HS-27A (cell line): ENCODE measurements at places on chromosomes 3 and 15.

GRCh38 chr15:98003996-98004395, 43.5 kb downstream of the ARRDC4 start:
- no peak for DNase-seq

DNA sequence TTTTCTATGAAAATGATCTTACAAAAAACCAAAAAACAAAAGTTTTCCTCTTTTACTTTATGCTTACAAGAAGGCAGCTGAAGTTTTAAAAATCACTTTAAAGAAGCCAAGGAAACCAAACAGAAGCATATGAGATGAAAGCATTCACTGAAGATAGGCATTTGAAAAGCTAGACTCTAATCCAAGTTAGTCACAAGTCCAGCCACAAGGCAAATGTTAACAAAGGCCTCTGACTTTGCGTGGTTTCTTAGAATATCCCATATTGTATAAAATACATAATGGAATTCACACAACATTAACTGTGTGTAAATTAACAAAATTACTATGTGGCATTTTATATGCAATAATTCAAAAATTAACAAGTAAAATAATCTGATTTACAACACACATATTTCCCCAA, 17.7 kb downstream of the MRPL3 start:
- no peak for DNase-seq

DNA sequence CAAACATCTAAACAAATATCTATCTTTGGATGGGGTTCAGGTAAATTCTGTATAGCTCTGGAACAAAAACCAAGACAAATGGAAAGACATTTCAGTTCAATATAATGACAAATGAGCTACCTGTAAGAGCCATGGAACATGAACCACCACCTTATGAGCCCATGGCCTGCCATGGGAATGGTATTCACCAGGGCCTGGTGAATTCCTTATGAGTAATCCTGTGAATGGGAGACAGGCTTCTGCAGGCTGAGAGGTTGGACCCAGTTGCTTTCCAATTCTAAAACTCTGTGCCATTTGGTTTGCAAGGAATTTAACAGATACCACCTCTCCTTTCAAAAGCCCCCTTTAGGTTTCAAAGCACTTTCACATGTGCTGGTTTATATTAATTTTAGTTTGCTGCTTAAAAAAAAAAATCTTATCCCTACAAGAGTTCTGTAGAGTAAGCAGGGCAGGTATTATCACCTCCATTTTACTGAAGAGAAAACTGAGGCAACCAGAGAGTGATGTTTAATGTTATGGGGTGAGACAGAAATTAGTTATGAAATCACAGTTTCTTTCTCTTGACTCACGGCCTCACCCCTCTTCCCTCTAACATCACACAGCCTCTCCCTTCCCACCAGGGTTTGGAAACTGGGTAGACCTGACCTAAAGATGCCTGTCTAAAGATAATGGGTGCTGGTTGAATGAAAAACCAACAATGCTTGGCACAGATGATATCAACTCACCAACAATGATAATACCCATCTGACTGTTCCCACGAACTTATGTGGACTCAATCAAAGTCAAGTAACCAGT, 397.6 kb upstream of the WNT5A start:
- DNase-seq = no peak

DNA sequence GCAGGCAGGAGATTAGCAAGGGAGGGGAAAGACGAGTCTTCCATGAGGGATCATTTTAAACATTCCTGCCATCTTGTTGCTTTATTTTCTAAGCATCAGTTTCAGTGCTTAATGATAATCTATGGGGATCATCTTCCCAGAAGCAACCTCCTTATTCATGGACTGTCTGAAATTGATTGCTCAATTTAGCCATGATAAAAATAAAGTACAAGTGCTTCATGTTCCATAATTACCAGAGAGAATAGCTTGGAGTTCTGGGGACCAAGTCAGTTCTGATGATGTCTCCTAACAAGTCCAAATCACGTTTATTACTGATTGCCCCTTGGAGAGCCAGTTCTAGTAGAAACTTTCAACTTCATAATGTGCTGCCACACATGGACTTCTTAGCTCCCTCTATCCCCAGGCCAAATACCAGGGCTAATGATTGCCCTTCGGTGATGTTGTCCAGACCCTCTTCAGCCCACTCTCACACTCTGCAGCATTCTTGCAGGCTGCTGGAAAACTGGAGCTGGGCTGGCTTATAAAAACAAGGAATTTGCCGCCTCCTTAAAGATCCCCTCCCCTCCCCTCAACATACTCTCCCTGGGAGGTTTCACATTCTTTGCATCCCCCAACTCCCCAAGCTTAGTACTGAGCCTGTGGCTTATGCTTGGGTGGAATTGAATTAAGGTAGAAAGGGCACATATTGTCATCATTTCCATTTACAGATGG, 222.1 kb upstream of the ADAMTS9 start:
- no peak for DNase-seq

GRCh38 chr15:58738046-58738707, 11.3 kb downstream of the ADAM10 start:
- no peak for DNase-seq

- DNase-seq = no peak
Observed at GRCh38 chr3:152436707-152437590, 168.2 kb downstream of the MBNL1 start.

- no peak for DNase-seq
Observed at GRCh38 chr3:86245360-86245759, 745.6 kb downstream of the VGLL3 start.
